ENCODE measurements at places on chromosomes 16 and 17. TPM values are rescaled to one million over a fixed set of nuclear protein-coding genes. Genes with fewer than 3 reads are reported as not detected.

GRCh38 chr17:76384987-76385891, 830 bp downstream of the SPHK1 start:
- DNase-seq: peak; percentile 60

GRCh38 chr16:27764869-27765675, 215.1 kb downstream of the KATNIP start:
- no peak for DNase-seq

GRCh38 chr16:27217256-27217655, 13.9 kb downstream of the KDM8 start:
- DNase-seq: no peak

IL17C gene
- not detected for total RNA-seq
